ENCODE measurements at places on chromosomes 12 and 14. TPM values are rescaled to one million over a fixed set of nuclear protein-coding genes. Genes with fewer than 3 reads are reported as not detected.

The SLC6A12 gene
- polyA plus RNA-seq: 0.02 TPM

The SOAT2 gene
- polyA plus RNA-seq: 0.13 TPM

The RTL1 gene
- 0.07 TPM for polyA plus RNA-seq

The CIROP gene
- not detected for polyA plus RNA-seq

The SYNDIG1L gene
- polyA plus RNA-seq: not detected

The BIN2 gene
- polyA plus RNA-seq: not detected

The GALNT9 gene
- polyA plus RNA-seq: not detected

The TMEM119 gene
- polyA plus RNA-seq: 25.7 TPM

The JPH4 gene
- 8.8 TPM for polyA plus RNA-seq

The CCDC184 gene
- polyA plus RNA-seq: 4.2 TPM

The DNAJC22 gene
- 5.3 TPM for polyA plus RNA-seq

The CARMIL3 gene
- 0.32 TPM for polyA plus RNA-seq

The MSI1 gene
- polyA plus RNA-seq: 1.3 TPM

The SLC6A13 gene
- polyA plus RNA-seq: 0.05 TPM

The KRT77 gene
- not detected for polyA plus RNA-seq

The FIGNL2 gene
- 0.05 TPM for polyA plus RNA-seq

GRCh38 chr12:29278673-29279420 lies 102.1 kb downstream of the ERGIC2 start:
- no peak for DNase-seq

- no peak for DNase-seq
These were observed 25.1 kb downstream of the NCOR2 start for GRCh38 chr12:124542021-124542949.

DNA sequence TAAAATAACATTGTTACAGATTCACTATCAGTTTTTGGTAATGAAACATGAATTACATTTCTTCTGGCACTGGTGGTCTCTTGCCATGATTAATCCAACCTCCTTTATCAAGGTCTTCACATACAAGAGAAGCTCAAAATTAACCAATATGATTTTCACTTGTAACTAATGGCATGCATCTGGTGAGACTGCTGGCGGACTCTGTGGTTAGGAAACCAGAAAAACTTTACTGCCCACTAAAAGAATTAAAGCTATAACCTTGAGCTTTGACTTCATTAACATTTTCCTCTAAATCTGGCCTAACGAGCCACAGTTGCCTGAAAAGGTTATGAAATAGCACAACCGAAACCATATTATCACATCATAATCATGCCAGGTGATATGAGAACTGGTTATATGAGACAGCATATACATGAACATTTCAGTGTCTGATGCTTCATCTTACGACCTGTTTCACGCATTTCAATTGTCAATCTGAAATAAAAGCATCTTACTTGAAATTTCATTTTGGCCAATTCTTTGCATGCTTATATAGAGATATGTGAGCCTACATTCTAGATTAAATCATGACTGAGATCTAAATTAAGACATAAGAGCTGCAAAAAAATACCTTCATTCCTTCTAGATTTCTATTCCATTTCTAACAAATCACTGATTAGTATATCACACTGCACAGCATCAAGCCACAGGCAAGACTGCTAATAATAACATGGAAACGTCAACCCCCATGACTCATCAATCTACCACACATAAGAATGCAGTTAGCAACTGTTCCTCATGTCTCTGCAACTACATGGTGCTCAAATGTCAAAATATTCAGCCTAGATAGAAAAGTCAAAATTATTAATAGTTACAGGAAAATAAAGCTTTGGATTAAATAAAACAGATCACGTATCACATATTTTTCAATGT lies 89.3 kb downstream of the OSBPL8 start:
- DNase-seq: peak; percentile 3

- DNase-seq: no peak
These were observed 397.1 kb downstream of the NOVA1 start for GRCh38 chr14:26200687-26201086.

- no peak for DNase-seq
These were observed 10.8 kb downstream of the DNAI7 start for GRCh38 chr12:25184132-25184531.

DNA sequence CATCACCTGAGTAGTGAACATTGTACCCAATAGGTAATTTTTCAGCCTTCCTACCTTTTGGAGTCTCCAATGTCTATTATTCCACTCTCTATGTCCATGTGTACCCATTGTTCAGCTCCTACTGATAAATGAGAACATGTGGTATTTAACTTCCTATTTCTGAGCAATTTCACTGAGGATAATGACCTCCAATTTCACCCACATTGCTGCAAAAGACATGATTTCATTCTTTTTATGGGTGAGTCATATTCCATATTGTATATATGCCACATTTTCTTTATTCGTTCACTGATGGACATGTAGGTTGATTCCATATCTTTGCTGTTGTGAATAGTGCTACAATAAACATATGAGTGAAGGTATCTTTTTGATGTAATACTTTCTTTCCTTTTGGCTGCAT lies 16.4 kb upstream of the BTG1 start:
- no peak for DNase-seq

DNA sequence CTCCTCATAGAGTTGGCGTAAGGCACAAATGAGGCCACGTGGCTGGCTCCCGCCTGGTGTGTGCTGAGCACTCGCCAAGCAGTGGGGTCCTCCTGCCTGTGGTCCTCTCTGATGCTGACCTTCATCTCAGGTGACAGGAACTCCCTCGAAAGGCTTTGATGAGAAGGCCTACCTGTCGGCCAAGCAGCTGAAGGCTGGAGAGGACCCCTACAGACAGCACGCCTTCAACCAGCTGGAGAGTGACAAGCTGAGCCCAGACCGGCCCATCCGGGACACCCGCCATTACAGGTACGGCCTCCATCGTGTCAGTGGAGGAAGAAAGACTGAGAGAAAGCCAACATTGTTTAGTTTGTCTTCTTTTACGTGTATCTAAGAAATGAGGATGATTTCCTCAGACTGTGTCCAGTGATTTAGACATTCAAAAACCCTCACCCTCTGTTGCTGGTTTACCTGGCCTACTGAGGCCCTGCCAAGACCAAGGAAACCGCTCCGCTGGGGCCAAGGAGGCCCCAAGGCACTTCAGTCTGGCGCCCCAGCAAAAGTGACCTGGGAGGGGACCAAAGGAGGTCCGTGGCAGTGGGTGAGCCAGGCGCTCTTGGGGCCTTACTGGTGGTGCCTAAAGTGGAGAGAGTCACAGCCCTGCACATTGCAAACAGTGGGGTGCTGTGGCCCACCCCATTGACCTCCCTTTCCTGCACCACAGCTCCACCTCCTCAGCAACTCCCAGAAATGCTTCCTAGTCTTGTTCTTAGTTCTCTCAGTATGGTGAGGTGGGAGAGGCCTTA lies 60.8 kb downstream of the GALNT16 start:
- DNase-seq: no peak

DNA sequence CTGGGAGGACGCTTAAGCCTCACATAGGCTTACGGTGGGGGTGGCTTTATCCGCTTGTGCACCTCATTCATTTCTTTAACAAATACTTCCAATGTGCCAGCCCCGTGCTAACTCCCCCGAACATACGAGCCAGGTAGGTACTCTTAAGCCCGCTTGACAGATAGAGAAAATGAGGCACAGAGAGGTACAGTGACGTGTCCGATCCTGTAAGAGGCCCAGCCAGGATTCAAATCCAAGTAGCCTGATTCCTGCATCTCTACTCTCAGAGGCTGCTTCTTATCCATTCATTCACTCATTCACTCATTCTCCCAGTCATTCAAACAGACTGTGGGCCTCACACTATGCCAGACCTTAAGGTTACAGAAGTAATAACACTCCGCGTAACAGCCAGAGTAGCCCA lies 477 bp downstream of the OAS3 start:
- no peak for DNase-seq

DNA sequence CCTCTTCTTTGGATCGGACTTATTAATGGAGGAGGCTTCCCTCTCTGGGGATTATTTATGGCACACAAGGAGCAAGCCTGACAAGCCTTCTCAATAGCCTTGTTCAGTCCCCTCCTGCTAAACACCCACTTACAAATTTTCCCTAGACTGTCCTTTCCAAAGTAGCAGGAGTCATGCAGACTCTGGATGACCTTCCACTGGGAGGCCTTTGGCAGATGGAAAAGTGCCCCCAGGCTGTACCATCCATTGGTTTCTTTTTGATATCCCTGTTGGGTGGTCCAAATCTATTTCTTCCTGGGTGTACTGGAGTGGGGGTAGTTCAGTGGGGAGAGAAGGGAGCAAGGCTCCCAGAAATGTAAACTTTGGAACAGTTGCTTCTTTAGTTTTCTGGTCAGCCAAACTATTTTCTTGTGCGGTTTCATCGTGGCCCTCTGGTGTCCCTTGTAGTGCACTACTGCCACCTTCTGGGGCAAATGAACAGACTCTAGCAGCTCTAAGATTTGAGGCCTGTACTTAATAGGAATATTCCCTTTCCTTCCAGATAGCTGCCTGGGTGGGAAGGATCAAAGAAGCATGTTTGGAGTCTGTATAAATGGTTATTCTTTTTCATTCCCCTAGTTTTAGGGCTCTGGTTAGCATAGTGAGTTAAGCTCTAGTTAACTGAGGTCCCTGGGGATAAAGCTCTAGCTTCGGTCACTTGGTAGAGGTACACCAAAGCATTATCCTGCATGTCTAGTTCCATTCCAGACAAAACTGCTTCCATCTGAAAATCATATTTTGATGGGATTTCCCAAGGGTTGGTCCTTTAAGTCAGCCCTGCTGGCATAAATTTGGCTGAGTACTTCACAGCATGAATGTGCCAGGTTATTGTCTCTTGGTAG lies 409.5 kb downstream of the SLC6A15 start:
- DNase-seq: no peak

GRCh38 chr14:57375156-57375555 lies 15.2 kb upstream of the NAA30 start:
- no peak for DNase-seq

DNA sequence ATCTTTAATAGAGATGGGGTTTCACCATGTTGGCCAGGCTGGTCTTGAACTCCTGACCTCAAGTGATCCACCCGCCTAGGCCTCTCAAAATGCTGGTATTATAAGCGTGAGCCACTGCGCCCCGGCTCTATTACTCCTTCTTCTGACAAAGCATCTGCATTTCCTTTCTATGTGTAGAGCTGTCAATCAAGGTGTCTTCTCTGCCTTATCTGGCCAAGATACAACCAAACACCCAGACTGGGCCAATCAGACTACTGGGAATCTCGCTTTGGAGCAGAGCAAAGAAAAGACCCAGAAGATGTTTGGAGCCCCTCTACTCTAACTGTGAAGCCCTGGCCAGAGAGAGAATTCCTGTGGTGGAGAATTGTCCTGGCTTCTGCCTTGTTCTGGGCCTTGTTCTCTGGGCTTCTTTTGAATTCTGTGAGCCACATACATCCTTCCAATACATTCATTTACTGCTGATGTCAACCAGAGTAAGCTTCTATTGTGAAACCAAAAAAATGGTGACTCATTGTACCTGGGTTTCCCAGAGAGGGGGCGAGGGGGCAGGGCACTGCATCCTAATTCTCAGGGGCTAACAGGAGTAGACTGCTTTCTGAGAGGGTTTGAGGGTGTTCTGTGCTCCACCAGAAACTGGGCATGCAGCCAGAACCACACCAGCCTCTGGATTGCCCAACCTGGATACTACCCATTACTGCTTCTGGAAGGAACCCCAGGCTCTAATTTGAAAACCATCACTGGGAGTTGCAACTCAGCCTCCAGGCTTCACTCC lies 18.8 kb upstream of the FLVCR2 start:
- no peak for DNase-seq

DNA sequence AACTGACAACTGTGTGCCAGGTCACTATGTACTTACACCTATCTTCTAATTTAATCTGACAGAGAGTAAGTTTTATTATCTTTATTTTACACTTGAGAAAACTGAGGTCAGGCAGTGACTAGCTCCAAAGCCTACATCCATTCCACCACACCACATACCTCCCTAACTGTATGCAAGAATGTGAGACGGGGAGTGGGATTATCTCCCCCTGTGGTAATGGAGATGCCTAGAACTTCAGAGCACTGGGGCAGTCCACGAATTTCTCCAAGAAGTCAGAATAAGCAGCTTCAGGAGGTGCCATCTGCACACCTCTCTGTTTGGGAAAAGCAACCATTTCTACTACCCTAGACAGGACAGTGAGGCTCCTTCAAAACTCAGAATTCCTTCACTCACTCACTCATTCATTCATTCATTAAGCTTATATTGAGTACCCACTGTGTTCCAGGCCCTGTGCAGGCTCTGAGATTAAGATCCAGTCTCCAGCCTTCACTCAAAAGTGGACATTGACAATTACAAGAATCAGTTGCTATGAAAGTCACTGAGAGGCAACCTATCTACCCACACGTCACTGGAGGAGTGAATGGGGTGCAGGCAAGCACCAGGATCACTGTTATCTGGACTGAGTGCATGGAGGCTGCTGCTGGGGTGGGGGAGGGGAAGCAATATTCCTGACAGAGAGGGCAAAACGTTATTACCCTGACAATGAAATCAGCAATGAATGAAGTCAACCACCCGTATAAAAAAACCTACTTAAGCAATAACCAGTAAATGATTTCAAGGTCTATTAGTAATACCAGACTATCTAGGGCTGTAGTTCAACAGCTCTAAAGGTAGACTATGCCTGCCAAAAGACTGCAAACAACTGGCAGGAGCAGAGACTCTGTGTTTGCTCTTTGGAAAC lies 18.0 kb downstream of the SLC7A7 start:
- no peak for DNase-seq

GRCh38 chr14:100777366-100777817 lies 48.5 kb upstream of the MEG3 start:
- no peak for DNase-seq

DNA sequence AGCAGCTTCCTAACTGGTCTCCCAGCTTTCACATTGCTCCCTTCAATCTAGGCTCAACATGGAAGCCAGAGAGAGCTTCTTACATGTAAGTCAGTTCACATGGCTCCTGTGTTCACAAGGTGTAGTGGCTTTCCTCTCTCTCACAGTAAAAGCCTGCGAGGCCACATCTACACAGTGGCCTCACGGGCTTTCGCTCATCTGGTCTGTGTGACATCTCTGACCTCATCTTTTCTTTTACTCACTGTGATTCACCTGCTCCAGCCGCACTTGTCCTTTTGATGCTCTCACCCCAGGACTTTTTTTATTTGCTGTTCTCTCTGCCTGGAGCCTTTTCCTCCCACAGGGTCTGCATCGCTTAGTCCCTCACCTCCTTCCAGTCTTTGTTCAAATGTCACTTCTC lies 122.1 kb downstream of the SLC5A8 start:
- no peak for DNase-seq

DNA sequence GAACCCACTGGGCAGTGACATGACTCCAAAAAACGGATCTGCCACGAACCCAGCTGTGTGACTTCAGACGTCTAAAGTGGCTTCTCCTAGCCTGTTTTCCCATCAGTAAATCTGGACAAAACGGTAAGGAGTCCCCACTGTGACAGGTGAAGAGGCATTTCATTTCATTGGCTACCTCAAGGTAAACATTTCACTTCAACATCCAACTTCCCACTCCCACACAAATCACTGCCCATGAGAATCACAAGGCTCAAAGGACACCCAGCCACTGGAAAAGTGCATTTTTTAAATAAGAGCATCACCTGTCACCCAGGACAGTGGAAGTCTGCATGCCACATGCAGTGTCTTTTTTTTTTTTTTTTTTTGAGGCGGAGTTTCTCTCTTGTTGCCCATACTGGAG lies 27.9 kb downstream of the HSP90AA1 start:
- DNase-seq: no peak

GRCh38 chr14:100546051-100546443 lies 41.2 kb downstream of the BEGAIN start:
- DNase-seq: no peak
